ENCODE measurements at places on chromosomes 2 and 18.

DNA sequence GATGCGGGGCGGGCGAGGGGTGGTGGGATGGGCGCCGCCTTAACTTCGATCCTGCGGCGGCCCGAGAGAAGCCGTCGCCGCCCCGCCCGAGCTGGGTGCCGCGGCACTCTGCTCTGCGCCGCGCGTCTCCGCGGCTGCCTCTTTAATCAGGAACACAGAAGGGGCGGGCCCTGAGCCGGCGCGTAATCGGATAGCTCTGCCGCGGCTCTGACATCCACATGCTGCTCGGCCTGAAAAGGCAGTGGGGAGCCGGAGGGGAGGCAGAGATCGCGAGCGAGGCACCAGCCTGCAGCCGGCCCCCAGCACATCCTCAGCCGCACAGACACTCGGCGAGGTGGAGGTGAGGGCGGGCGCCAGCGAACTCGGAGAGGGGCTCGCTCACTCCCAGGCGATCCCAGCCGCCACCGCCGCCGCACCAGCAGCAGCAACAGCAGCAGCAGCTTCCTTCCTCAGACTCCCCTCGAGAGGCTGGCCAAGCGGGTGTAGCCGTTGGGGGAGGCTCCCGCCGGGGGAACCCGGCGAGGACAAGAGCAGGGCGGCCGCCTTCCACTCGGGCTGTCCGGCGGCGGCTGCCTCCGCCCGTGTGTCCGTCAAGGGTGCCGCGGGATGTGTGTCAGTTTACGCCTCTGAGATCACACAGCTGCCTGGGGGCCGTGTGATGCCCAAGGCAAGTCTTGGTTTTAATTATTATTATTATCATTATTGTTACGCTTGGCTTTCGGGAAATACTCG is at the start of gene NRP2:
Gene NRP2 (plus strand): TSS at position 263 of the 732 bp plus-strand sequence. CDS start 790 bp downstream, outside the sequence.
- DNase-seq = no peak

- DNase-seq = no peak
Measured at GRCh38 chr2:80238692-80239469, 65.7 kb downstream of the LRRTM1 start.

DNA sequence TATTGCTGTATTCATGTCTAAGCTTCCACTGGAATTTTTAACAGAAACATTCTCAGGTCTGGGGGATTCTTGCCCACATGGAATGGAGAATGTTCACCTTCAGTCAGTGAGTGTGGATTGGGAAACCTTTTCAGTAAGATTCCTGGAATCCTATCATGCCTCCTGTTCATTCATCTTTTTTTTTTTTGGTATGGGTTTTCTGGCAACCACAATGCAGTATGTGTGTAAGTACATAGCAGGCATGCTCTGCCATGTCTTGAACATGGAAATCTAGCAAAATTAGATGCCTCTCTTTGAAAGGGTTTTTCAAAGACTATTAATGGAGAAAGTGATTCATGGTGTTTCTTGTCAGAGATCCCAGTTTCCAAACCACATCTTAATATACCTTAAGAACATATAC is 176.5 kb downstream of the LTBP1 start:
- no peak for DNase-seq

DNA sequence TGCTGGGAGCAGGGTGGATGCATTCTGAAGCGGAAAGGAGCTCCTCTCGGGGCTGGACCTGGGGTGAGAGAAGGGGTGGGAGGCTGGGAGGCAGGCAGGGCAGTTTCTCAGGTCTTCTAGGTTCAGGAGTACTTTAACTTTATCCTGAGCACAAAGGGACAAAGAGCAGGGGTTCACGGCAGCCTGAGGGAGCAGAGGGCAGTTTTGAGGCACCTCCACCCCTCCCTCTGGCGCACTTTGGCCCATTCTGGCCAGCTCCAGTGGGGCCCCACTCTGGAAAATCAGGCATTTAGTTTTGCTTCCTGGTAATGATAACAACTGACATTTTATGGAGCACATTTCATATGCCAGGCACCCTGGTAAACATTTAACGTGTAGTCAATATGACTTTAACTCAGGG is 14.3 kb downstream of the B3GNT7 start:
- DNase-seq = no peak

DNA sequence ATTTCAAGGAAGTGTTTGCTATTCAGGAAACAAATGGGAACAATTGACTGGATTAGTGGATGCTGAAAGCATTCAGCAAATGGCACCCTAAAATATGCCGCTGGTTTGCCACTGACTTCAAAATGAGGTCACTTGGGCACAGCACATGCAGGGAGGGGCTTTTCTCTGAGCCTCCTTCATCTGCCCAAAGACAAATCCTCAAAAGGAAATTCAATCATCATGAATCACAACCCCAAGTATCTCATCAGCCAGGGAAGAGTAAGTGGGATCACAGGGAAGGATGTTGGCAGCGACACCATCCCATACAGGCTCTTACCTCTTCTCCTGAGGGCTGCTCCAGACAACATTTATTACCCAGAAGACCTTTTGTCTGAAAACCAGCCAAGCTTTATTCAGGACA is 14.4 kb upstream of the SP140L start:
- no peak for DNase-seq

DNA sequence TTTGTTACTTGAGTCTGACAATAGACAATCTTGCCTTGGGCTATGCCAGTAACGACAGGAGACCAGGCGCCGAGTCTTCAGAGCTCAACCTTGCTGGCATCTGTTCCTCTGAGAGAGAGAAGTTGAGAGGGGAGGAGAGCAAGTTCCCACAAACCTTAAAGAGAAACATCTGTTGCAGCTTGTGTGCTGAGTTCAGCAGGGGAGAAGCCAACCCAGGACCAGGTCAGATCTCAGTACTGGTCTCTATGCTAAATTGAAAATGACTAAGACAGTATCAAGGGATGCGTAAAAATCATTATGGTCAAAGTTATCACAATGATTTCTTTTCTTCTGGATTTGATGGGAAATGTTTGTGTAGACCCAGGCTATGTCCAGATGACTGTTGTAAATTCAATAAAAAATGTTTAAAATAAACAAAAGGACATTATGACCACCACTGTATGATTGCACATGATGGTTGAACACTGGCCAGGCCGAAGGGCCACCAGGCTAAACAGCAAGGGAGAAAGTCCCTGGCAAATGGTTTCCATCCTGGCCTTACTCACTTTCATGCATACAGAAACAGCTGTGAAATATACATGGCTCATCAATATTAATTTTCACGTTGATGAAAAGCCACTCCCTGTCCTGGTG is 100.3 kb upstream of the PMAIP1 start:
- no peak for DNase-seq

- DNase-seq = no peak
Measured at GRCh38 chr2:176079831-176080539, 3.8 kb downstream of the EVX2 start.

- no peak for DNase-seq
Measured at GRCh38 chr2:24477229-24477628, 13.8 kb upstream of the NCOA1 start.

GRCh38 chr18:21361307-21361880 is 119.4 kb downstream of the GREB1L start:
- DNase-seq = no peak

DNA sequence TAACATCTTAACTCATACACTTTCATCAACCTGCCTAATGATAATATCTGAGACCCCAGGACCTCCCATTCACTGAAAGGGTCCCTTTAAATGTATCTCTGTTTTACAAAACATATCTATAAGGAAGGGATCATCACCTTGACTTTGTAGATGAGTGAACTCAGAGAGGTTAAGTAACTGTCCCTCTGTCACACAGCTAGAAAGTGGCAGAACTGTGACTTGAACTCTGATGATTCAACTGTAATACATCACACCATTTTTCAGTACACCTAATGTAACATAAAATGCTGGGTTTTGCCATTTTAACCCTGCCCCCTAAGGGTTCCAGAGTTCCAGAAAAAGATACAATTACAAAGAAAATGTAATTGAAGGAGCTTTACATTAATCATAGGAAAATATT is 234.6 kb downstream of the ZEB2 start:
- DNase-seq = no peak

DNA sequence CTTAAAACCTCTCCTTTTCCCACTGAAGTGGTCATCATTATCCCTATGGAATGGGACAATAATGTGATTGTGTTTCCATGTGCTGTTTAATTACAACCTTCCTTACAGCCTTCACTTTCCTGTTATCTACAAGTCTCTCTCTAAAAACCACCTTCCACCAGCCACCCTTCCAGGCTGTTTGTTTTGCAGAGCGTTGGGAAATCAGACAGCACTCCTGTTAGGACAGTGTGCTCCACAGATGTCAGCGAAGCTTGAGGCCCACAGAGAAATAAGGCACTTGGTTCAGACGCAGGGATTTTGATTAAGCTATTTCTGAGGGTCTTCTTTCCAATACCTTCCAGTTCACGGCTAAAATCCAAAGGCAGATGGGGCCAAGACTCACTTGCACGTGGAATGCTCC is 32.3 kb upstream of the ASPRV1 start:
- no peak for DNase-seq

DNA sequence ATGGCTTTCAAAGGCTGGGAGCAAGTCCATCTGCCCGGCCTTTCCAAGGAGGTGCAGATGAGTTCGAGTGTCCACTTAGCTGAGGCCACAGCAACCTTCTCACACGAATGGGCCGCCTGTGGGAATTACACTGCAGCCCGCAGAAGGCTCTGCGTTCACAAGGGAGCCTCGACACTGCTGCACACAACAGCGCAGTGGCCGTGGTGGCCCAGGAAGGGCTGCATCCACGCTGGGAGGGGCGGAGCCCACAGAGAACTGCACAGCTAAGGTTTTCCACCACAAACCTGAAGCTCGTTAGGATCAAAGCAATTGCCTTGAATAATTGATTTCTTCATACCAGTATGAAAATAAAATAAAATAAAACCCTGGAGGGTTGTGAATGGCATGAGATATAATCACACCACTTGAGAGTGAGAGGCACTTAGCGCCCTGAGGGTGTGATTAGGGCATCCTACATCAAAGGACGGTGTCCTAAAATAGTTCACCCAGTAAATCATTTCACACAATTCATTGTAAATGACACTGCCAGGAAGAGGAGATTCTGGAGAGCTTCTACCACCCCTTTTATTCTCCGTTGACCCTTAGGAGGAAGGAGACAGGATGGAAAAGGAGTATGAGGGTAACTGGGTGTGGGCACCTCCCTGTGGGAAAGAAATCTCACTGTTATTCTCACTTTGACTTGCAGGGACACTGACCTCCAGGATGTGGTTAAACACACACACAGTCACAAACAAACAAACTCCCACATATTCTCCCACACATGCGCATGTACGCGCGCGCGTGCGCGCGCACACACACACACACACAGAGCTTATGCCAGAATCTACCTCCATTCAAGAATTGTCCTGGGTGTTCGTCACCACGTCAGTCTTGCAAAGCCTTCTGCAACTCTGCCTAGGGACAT is 256.6 kb upstream of the ID2 start:
- peak; percentile 14 for DNase-seq

GRCh38 chr2:8168876-8169424 is 512.9 kb upstream of the ID2 start:
- DNase-seq = no peak

- no peak for DNase-seq
Measured at GRCh38 chr2:228268756-228269155, 87.3 kb upstream of the SPHKAP start.

DNA sequence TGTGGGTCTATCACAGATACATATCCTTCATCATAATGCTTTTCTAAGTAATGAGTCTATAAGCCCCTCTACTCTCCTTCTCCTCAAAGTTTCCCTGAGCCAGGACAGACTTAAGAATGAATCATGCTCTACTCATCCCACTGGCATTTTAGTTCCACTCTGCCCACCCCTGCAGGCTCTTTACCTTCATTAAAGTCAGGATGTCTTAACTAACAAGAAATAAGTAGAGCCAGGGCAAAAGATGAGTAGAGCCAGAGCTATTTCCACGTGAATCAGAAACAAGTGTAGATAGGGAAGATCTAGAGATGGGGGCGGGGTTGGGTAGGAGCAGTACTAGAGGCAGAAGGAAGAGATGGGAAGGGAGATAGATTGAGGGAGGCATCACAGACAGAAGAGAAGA is 790.5 kb downstream of the RNF144A start:
- DNase-seq = no peak

DNA sequence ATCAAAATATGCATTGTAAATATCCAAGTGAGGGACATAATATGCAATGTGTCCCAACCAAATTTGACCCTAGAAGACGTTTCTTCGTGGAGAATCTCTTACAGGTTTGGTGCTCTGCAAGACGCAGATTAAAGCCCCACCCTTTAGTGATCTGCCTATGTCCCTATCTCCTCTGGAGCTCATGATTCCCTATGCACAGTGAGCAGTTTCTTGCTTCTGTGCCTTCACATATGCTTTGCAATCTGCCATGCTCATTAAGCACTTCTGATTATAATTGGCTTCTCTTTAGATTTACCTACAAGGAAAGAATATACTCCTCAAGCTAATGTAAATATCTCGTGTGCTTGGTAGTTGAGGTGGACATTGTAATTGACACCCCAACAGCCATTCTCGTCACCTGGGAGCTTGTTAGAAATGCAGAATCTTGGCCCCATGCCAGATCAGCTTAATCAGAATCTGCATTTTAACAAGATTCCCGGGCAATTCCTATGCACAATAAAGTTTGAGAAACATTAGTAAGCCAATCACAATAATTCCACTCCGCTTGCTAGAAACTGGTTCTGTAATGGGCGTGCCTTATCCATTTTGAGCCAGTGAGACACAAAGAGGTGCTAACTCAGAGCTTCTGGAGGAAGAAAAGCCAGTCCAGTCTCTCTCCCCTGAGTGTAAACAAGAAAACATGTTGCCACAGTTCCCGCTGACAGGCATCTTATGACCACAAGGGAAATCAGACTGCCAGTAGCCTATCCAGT is 2.8 kb upstream of the PUM2 start:
- DNase-seq = no peak

DNA sequence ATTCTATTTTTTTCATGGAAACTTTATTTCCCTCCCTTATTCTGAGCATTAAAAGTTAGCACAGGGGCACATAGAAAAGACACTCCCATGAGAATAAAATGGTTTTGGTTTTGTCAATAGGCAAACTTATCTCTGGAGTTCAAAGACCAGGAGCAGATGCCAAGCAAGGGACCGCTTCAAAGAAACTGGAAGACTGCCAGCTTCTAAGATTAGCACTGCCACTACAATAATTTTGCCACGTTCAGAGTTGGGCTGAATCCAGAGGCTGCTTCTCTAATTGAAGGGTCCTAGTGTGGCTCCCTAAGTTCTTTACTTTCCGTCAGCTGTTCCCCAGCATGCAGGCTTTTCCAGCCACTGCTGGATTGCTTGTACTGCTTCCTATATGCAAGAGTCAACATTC is 681.0 kb upstream of the GCFC2 start:
- DNase-seq = no peak

GRCh38 chr2:15251753-15252152 is 309.4 kb downstream of the NBAS start:
- no peak for DNase-seq

GRCh38 chr18:32324181-32324580 is 134.3 kb downstream of the MEP1B start:
- DNase-seq = no peak

- DNase-seq = no peak
Measured at GRCh38 chr2:130798472-130799218, 38.1 kb upstream of the ARHGEF4 start.

GRCh38 chr2:20314562-20315501 is 35.8 kb downstream of the PUM2 start:
- no peak for DNase-seq

All from stimulated activated CD8-positive, alpha-beta memory T cell treated with anti-CD3 and anti-CD28 coated beads, Interleukin-4, amount 100 ng/mL, for 4 hours (primary cell).